Stimulated activated CD4-positive, alpha-beta T cell treated with anti-CD3 and anti-CD28 coated beads, Interleukin-15, amount 100 ng/mL, for 1 hour (primary cell): ENCODE measurements at places on chromosomes 12 and 14.

DNA sequence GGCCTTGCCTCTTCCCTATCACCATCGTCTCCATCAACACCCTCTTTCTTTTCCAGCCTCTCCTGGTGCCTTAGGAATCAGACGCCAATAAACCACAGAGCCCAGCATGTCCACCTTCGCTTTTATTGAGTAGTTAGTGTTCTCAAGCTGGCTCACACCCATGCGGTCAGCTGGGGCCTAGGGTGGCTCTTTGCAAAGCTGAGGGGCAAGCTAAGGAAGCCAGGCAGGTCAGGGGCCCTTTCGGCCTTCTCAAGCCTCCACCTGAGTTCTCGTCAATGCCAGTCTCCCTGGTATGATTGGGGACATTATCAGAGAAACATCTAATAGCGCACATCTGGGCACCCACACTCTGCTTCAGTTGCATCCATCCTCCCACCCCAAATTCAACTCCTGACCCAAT lies 737 bp upstream of the TEX52 start:
- no peak for DNase-seq

- DNase-seq: no peak
Observed at GRCh38 chr14:93525696-93526451, 95.1 kb downstream of the UNC79 start.

GRCh38 chr12:111430433-111431353 lies 25.0 kb downstream of the SH2B3 start:
- DNase-seq: peak; percentile 51

GRCh38 chr12:11565752-11566151 lies 83.7 kb upstream of the ETV6 start:
- DNase-seq: no peak

- DNase-seq: no peak
Observed at GRCh38 chr12:15977999-15978951, 67.1 kb downstream of the DERA start.

- no peak for DNase-seq
Observed at GRCh38 chr12:91367234-91367849, 184.7 kb upstream of the DCN start.

DNA sequence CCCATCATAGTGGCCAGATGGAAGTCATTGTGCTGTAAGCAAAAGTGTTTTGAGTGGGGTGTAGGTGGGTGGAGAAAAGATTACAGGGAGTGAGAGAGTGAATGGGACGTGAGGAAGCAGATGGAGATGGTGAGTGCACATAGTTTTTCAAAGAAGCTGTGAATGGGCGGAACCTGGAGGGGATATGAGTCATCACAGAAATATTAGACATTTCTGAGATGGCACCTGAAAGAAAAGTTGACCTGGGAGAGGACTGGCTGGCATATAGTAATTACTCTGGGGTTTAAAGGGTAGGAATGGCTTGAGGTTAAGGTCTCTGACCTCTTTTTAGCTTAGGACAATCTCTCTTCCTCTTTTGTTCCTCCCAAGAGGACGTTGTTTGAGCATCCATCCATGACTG lies 50.5 kb downstream of the ANO4 start:
- DNase-seq: no peak

DNA sequence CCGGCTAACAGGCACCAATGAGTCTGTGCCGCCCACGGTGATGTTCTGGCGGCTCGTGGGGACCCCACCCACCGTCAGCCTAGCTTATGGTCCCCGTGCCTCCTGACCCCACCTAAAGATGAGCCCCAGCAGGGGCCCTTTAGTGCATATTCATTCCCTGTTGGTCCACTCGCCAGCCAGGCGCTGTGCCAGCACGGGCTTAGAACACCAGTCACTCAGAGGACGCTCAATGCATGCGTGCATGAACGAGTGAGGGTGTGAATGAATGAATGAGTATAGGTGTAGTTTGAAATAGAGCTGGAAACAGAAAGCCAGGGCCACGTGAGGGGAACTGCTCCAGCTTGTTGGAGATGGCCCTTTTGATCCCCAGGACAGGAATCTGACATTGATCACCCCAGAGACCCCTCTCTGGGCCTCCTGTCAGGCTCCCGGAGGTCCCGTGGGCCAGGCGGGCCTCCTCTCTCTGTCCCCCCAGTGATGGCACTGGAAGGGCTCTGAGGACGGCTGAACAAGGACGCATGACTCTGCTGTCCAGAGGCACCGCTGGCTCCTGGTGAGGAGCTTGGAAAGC lies 193.9 kb upstream of the C14orf180 start:
- no peak for DNase-seq

DNA sequence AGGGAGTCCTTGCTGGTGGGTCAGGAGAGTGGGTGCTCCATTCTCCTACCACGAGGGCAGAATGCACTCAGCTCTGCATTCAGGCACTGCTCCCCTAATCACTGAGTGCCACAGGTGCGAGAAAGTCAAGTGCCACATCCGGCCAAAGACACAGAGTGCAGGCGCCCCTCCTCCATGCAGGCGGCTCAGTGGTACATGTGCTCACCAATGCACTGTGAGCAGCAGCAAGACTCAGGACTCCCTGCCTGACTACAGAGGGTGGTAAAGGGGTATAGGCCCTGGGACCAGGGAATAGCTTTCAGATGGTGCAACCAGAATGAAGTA lies 32.9 kb downstream of the ZFYVE21 start:
- no peak for DNase-seq

- no peak for DNase-seq
Observed at GRCh38 chr14:91890291-91890749, 23.0 kb upstream of the TC2N start.

DNA sequence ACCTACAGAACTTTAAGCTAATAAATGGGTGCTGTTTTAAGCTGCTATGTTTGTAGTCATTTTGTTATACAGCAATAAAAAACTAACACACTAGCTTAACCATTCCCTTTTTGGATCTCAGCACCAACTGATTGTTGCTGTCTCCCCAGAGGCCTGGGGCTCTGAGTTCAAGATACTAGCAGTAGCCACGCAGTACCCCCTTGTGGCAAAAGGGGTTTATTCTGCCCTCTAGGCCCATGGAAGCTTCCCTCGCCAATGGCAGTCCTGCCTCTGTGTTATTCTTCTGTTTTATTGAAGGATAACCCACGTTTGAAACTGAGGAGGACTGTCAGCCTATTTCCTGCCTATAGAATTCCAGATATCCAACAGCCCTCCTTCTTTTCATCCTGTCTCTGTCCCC lies 455.3 kb upstream of the ATP2B1 start:
- no peak for DNase-seq

DNA sequence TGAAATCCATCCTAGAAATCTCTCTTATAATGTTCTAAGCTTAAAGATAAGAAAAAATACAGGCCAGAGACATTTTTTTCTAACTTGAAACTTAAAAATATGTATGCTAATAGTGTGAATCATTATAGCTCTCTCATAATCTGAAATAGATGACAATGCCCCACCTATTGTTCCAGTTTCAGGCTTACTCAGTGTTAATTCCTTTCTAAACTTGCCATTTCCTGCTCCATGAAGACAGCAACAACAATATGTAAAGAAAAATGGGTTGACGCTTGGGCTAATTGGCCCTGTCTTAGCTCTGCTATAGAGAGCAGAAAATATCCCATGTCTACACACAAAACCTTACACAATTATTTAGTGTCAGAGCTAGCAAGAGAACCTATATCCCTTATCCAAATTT lies 37.1 kb downstream of the LMO3 start:
- no peak for DNase-seq

DNA sequence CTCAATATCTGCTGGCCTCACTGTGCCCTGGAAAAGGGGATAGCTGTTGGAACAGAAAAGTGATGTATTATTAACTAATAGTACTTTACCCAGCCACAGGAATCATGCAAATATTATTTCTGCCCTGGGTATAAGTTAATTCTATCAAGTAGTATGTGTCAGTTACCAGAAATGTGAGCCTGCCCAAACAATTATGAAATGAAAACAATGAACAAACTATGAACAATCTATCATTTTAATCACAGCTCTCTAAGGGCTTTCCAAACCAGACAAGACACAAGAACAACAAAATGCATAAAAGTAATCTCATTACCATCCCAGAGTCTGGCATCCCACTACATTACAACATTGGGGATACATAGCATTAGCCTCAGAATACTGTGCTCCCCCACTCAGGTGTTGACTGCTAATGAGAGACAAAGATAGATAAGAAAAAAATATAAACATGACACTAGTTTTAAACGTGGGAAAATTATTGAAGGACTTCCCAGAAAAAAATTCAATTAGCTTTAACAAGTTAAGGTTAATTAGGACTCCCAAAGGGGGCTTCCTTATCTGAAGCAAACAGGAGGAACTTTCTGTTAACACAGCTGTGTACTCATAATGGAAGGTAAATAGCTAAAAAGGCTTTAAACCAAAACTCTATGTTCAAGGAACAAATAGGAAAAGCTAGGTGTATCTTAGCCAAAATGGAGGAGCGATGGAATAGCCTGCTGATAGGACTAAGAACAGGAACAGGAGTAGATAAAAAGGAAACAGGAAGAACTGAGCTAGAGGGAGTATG lies 3.3 kb downstream of the DCAF5 start:
- DNase-seq: no peak

DNA sequence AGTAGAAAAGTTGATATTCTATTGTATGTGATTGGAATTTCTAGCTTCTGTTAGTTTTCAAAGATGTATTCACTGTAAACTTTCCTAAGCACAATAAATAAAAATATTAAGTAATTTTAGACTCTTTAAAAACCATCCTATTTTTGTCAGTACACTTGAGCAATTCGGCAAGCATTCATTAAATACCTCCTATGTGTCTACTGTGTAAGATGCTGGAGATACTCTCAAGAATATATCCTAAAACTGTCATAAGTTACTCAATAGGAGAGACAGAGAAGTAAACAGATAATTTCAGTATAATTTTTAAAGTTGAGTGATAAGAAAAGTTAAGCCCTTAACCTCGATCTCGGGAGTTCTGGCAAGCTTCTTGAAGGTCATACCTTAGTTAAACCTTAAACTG lies 46.1 kb downstream of the FANCM start:
- DNase-seq: no peak

DNA sequence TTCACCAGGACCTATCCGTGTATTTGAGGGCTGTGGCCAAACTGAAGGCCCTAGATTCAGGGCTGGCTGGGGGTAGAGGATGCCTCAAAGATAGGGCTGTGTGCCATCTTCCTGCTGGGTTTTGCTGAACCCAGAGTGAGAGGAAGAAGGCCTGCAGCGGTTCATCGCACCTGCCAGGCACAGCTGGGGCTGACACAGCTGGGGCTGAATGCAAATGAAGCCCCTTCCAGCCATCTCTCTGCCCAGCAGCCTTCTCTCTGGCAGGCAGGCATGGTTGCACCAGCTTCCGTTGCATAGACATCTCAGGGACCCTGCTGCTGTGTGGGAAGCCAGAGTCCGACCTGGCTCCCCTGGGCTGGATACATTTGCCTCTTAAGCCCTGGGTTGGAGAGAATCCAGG lies 152.4 kb downstream of the TSPAN9 start:
- no peak for DNase-seq

DNA sequence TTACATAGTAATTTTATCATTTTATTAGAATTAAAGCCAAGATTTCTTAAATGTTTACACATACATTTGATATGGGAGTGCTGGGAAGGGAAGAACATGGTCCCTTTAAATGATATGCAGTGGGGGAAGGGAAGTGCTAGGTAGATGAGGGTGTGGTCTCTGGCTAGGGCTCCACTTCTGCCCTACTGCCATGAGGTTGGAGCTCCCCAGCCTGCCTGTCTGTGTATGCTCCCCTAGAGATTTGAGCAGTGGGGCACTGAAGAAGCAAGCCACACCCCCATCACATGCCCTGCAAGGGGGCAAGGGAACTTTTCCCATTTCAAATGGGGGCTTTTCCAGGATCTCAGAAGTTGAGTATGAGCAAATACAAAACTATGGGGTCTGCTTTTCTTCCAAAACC lies 25.5 kb downstream of the CLECL1 start:
- DNase-seq: no peak

DNA sequence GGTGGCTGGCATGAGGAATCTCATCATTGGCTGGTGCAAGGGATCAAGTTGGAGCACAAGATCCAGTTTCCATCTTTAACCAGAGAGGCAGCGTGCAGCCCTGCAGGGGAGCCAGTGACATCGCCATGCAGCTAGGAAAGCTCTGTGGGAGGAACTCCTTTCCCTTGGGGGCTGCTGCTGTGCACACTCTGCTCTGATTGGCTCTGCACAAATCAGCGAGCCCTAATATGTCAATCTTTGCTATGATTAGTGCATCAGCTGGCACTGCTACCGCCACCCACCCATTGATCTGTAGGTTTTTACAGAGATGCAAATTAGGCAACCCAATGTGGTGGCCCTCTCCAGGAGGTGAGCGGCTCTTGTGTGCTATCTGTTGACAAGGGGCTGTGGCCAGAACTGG lies 262.6 kb downstream of the PCNX1 start:
- DNase-seq: no peak

GRCh38 chr12:94244165-94245133 lies 96.1 kb downstream of the PLXNC1 start:
- DNase-seq: no peak

DNA sequence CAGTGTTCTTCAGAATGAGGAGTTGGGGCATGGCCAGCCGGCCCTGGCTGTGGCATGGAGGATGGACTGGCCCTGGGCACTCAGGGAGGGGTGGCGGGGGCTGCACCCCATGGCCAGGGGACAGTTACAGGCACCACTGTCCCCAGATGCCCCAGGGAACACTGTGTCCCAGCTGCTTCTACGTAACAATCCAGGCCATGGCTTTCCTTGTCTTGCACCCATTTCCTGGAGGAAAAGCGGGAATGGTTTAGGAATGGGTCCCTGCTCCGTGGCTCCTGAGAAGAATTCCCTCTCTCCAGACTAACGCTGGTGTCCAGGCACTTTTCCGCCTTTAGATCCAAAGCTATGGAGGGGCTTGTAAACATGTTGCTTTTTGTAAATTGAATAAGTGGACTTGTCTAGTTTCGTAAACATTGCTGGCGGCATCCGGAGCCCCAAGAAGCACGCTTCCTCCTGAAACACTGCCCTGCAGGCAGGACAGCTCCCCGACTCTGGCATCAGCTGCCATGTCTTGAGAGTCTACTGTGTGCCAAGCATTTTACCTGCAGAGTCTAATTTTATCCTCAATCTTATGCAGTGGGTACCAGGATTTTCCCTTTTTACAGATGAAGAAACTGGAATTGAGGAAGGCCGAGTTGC lies 238.3 kb downstream of the SLC41A2 start:
- no peak for DNase-seq

- DNase-seq: no peak
Observed at GRCh38 chr12:121489874-121490273, 90.0 kb downstream of the RNF34 start.

DNA sequence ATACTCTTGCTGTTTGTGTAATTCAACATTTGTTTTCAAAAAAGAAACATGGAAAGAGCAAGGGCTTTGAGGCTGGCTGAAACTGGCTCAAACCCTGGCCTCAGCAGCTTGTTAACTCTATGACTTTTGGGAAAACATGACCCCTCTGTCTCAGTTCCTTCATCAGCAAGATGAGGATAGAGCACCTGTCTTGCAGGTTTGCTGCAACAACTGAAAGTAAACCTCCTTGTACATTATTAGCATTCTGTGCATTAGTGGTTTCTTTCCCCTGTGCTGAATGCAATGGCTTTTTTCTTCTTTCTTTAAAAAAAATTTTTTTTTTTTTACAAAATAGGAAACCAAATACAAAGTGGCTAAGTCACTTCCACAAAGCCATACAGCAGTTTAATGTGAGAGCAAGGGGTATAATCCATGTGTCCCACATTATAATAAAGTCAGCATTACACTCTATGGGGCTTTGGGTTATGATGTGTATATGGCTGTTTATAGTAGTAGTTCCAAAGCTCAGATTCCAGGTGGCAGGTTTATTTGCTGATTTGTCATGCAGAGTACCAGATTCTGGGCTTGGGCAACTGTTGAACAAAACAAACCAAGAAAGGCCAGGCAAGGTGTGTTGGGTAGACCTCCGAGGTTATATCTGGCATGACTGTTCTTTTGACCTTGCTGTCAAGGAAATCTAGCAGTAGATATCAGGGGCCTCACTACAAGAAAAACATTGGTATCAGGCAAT lies 194.5 kb upstream of the CNOT2 start:
- DNase-seq: no peak
